ENCODE measurements at places on chromosomes 5 and 9.

DNA sequence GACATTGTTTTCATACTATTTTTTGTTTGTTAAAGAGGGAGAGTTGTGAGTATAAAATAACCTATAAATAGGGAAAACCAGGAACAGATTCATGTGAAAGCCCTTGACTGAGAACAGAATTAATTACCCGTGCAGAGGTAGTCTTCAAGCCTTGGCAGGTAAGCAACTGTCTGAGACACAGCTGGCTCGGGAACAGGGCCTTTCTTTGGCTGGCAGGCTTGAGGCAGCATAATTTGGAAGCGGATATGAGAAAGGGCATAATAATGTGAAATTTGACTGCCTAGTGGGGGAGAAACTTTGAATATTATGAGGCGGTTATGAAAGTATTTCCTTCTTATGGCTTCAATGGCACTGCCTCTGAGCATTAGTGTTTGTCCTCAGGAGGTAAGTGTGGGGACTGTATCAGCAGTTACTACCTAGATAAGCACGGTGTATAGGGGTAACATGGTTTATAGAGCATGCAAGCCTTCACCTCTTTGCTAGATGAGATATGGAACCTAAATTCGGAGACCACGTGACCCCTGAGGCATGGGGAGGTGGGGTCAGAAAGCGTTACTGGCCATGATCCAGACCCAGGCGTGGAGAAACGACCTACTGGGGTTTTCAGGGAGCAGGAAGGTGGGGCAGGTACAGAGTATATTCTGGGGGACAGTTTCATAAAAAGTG lies 210.2 kb upstream of the GAS1 start:
- no peak for DNase-seq

DNA sequence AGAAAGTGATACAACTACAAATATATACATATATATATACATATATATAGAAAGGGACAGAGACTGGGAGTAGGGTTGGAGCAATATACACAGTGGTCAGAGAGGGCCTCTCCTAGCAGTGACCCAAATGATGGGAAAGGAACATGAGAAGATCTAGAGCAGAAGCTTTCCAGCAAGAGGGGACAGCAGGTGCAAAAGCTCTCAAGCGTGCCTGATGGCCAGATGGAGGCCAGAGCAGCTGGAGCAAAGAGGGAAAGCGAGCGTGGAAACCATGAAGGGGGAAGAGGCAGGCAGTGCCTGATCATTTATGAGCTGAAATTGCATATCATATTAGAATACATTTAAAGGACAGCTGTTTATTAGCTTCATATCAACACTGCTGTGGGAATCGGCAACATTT lies 7.6 kb upstream of the GRPEL2 start:
- no peak for DNase-seq

DNA sequence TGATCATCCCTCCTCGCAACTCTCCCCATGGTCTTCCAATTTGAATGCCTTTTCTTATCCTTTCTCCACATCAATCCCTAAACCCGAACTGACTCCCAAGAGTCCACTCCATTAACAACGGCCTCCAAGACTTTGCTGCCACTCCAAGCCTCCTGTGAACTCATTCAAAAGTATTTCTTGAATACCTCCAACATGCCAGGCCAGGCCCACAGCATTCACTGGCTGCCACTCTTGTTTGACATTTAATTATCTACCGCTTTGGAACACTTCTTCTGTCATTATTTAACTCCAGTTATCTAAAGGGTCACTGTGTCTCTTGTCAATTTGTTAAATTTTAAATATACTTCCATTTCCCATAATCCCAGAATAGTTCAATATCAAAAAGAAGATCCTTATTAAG lies 378.9 kb downstream of the EFNA5 start:
- DNase-seq: no peak

DNA sequence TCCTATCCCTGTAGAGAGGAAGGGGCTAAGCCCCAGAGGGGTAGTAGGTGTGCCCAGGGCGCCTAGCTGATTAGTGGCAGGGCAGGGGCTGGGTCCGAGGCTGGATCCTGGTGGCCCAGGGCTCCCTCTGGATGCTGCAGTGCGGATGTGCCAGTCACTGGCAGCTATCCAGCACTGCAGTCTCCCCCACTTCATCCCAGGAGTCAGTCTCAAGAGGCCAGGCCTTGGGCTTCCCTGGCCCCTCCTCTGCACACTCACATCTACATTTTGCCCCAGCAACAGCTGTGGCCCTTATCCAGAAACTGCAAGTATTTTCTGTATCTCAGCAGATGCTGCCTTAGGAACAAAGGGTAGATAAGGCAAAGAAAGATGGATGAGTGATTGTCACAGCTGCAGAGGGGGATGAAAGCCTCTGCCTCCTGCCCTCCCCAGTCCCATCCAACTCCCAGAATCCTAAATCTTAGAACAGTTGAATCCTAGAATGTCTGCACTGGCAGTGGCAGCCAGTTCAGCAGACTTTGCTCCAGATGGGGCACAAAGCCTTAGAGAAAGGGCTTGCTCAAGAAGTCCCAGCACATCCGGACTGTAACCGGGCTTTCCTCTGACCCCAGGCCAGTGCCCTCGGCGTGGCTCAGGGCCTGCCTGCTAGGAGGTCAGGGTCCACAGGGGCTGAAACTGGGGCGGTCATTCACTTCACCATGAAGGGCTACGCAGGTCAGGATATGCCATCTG lies 1.6 kb downstream of the ANXA6 start:
- DNase-seq: peak; percentile 20

GRCh38 chr9:109794361-109795012 lies 14.5 kb downstream of the PALM2AKAP2 start:
- no peak for DNase-seq

- no peak for DNase-seq
These were observed 206.5 kb downstream of the KCTD16 start for GRCh38 chr5:144377207-144377606.

- no peak for DNase-seq
These were observed 242.9 kb downstream of the FANCC start for GRCh38 chr9:95074632-95075031.

DNA sequence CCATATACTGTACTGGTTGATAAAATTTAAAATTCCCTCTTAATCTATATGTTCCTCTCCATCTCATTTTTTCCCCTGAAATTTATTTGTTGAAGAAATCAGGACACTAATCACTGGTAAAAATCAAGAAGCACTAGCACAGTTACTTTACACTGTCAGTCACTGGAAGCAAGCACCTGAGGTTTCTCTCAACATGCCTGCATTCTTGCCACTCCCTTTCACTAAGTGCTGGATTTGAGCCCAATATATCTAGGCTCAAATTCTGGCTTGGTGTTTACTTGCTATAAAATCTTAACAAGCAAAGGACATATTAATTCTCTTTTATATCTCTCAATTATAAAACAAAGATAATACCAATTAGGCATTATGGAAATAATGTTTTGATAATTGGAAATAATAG lies 58.6 kb downstream of the DIAPH1 start:
- no peak for DNase-seq

GRCh38 chr9:70061776-70062175 lies 18.1 kb downstream of the MAMDC2 start:
- DNase-seq: no peak

GRCh38 chr9:120932086-120932823 lies 5.7 kb upstream of the TRAF1 start:
- peak; percentile 1 for DNase-seq

DNA sequence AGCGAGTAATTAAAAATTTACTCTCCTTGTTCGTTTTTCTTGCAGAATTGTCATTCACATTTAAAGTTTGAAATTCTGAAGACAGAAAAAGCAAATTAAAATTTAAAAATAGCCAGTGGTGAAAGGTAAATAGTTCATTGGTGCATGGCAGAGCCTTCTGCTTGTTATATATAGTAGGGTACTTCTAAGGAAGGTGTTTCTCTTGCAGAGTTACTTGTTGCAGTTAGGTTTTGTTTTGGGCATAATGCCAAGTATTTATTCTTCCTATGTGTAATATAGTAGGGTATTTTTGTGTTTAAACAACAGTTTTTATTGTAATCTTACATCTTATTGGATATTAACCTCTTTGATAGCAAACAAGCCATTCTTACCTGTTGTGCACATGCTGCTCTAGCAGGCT lies 179.4 kb downstream of the KDM4C start:
- DNase-seq: no peak

- DNase-seq: peak; percentile 11
These were observed 232.8 kb downstream of the PDE4D start for GRCh38 chr5:59660737-59661136.

GRCh38 chr9:105191508-105192121 lies 52.8 kb upstream of the SLC44A1 start:
- peak; percentile 92 for DNase-seq

Measured in suppressor macrophage treated with lipopolysaccharide for 4 hours (primary cell).